Activated B cell treated with CpG ODN at 0.5 μM for 24 hours (primary cell): ENCODE measurements at places on chromosomes 12 and 14.

GRCh38 chr14:74954947-74955228 lies 509 bp downstream of the PGF start:
- DNase-seq: no peak

GRCh38 chr12:71947645-71948105 lies 9.0 kb downstream of the TPH2 start:
- DNase-seq: no peak

DNA sequence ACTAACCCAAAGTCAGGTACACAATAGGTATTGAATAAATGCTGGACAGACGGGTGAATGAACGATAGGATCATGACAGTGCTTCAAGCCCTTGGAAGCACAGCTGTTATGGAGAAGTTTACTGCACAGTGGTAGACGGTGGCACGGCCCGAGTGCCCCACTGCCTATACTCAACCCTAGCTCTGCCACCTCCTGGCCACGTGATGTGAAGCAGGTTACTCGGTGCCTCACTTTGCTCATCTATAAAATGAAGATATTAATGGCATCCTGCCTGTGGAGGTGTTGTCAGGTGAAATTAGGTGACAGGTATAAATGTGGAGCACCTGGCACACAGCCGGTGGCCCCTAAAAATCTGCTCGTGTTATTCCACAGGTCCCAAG lies 5.8 kb downstream of the ASB2 start:
- peak; percentile 42 for DNase-seq

GRCh38 chr14:54901380-54902142 lies 1.1 kb downstream of the GCH1 start:
- no peak for DNase-seq

DNA sequence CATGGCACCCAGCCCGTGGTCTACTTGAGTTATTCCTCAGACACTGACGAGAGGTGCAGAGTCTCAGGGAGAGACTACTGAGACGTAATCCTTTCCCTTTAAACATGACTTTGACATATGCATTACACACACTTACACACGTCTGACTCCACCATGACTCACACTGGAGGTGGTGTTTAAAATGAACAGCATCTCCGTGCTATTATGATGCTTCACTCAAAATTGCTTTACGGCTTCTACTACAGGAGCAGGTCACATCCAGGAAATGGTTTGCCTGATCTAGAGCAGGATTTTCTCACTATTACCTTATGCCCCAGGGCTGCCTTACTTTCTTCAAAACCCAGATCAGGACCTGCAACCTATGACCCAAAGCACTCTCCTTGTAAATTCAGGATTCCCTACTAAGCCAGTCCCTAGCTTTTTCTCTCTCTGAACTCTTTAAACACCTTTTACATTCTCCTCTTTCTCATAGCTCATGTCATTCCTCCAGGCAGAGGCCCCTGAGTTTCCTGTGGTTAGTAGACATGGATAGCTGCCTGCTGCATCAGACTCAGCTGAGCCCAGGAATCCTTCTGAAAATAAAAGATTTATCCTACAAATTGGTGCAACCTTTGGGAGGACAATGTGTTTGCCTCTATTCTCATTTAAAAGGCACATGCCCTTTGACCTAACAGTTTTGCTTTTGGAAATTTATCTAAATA lies 31.2 kb downstream of the TMCC3 start:
- no peak for DNase-seq

DNA sequence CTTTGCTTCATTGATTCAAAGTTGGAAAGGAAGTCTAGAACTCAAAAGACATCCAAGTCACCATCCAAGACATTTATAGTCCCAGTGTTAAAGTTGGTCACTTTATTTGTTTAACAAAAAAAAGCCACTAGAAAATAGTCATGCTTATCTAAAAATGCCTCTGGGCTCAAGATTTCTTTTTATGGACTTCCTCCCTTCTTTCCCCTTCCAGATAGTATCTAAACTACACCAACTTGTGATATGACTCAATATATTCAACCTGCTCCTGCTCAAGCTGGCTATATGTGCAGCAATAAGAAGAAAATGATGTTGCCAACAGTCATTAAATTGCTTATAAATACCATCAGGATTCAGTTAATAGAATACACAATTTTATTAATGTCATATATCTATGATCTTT lies 1177.1 kb downstream of the FLRT2 start:
- DNase-seq: no peak

- DNase-seq: no peak
Measured at GRCh38 chr12:30755395-30755762, 628 bp upstream of the CAPRIN2 start.

DNA sequence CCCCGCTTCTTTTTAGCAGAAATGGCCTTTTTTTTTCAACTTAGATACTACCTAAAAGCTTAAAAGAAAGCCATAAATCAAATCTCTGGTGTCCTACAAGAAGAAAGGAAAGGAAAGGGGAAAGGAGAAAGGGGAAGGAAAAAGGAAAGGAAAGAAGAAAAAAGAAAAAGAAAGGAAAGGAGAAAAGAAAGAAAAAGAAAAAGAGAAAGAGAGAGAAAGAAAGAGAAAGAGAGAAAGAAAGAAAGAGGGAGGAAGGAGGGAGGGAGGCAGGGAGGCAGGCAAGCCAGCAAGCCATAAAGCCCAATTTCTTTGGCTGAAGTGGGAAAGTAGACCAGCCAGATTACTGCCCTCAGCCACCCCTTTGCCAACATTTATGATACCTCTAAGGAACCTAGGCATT lies 32.5 kb upstream of the SLC6A13 start:
- no peak for DNase-seq

- DNase-seq: no peak
Measured at GRCh38 chr12:48027183-48028002, 23.1 kb upstream of the COL2A1 start.

DNA sequence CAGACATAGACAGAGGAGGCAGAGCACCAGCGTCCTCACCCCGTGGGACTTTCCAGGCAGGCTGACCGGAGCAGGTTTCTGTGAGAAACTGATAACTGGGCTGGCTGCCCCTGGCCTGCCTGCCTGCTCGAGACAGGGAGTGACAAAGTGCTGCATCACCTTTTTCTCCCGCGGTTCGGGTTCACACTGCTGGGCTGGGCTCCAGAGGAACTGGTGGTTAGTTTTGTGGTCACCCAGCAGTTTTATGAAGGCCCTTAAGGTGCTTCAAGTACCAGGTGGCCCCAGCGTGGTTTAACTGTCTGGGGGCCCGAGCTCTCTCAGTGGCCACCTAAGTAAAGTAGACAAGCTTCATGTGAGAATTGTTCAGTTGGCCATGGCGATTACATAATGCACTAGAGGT lies 1073.6 kb downstream of the BCL11B start:
- DNase-seq: no peak

GRCh38 chr12:6827437-6827911 lies 733 bp upstream of the P3H3 start:
- DNase-seq: no peak

GRCh38 chr14:34331728-34332623 lies 130.1 kb downstream of the SPTSSA start:
- DNase-seq: peak; percentile 29

DNA sequence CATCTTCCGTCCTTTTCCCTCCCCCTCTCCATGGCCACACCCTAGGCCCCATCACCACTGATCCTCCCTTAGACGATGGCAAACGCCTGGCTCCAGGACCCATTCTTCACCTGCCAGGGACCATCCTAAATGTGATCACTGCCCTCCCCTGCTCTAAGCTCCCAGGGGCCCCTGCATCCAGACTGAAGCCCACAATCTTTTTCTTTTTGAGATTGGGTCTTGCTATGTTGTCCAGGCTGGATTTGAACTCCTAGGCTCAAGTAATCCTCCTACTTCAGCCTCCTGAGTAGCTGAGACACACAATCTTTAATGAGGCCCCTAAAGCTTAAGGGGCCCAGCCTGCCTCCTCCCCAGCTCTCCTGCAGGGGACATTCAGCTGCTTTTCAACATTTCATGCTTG lies 15.3 kb downstream of the RBM19 start:
- no peak for DNase-seq

DNA sequence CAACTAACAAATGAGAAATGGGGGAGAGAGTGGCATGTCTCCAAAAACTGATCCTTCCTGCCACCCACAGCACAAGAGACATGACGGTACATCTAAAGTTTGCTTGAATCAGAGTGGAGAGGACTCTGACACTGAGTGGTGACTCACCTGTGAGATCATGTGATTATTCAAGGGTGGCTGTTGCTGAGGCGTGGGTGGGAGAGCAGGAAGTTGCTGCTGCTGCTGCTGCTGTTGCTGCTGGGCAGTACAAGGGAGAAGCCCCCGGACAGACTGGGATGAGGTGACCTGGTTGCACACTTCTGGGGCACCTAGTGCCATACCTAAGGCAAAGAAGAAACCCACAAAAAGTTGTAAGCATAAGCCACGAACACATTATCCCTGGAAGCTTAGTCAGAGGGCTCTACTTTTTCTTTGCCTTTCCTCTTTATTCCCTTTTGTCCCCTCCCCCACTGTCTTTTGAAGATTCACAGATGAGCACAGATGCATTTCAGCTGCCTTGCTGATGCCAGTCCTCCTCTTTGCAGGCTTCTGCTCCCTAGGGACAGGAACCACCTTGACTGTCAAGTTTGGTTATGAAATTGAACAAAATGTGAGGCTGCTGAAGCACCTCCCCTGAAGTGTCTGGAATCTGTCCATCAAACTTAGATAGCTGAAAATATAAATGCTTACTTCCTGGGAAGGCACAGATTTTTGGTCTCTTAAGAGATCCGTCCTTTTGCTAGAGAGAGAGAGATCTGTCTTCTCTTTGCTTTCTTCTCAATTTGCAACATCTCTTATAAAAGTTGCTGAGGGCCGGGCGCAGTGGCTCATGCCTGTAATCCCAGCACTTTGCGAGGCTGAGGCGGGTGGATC lies 29.4 kb upstream of the STAC3 start:
- DNase-seq: peak; percentile 47
